ENCODE measurements at places on chromosomes 4 and X.

DNA sequence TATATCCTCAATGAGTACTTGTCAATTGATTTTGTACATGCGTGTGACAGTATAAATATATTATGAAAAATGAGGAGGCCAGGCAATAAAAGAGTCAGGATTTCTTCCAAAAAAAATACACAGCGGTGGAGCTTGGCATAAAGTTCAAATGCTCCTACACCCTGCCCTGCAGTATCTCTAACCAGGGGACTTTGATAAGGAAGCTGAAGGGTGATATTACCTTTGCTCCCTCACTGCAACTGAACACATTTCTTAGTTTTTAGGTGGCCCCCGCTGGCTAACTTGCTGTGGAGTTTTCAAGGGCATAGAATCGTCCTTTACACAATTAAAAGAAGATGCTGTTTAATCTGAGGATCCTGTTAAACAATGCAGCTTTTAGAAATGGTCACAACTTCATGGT is at the start of gene OTC:
OTC (plus strand) TSS at position 243 of the 400 bp plus-strand sequence; CDS start at position 336, 93 bp downstream.
- DNase-seq, result no peak

DNA sequence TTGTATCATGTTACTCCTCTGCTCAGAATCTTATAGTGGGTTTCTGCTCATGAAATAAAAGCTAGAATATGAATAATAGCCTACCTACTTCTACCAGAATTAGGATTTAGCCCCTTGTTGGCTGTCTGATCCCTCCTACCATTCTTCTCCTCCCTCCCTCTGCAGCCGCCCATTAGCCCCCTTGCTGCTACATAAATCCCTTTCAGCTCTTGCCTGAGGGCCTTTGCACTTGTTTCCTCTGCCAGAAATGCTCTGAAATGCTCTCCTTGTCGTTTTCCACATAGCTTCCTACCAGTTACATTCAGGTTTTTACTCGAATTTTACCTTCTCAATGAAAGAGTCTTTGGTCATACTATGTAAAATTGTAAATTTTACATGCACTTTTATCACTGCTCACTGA is 159.2 kb downstream of the ADGRL3 start:
- no peak for DNase-seq

DNA sequence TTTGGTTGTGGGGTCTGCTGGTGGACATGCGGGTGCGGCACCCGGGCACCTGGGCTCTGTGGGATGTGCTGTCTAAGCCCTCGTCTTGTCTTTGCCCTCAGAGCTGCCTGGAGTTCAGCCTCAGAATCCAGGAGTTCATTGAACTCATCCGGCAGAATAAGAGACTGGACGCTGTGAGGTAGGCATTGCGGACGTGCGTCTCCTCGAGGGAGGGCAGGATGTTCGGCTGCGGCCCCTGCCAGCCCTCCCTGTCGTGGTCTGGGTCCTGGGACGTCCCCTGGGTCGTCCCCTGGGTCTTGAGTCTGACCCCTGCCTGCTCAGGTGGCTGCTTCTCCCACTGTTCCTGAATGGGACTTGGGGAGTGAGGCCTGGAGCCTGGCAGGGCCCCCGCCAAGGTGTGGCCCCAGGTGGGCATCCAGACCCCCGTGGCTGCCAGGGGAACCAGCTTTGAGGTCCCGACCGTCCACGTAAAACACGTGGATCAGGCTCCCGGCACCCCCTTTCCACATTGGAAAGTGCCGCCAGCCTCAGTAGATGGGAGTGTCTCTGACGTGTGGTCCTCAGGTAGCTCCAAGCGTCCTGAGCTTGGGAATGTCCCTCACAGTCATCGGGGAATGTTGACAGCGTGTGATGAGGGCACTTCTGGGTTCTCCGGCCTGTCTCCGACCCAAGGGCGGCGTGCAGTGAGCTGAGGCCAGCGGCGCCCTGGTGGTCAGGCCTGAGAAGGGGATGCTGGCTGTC is 19.3 kb upstream of the UVSSA start:
- DNase-seq, result no peak

DNA sequence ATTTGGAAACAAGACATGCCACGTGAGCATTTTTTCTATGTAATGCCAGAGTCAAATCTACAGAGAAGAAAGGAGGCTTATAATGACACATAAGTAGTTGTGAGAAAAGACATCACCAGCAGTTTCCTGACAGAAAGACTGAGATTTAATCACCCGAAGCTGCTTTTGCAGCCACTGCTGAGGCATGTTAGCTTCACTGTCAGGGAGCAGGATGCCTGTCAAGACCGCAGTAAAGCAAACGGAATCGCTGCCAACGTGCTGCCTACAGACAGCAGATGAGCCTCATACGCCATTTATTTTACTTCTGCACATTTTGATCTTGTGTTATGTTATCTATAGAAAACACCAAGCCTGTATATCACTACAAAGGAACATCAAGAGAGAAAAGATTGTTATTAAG is 68.7 kb upstream of the NDST3 start:
- no peak for DNase-seq

DNA sequence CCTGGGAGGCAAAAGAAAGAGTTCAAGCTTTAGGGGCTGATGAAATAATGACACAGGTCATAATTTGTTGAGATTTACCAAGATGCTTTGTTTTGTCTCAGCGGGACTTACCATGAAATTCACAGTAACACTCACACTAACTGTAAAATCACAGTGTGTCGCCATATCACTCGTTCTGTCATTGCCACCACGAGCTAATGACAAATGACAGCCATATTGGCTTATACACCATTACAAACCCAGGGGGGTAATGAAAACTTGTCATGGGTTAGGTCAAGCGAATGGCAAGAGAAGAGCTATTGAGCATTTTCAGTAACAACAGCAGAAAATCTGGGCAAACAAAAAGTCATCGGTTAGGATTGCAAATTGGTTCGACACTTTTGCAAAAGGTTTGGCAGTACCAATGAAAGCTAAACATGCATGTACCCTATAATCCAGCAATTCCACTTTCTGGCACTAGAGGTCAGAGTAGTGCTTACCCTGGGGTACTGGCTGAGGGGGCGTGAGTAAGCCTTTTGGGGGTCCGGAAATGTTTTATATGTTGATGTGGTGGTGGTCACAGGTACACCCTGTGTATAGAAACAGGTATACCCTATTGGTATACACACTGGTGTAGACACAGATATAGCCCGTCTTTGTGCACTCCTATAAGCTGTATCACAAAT is 83.9 kb upstream of the RAI2 start:
- no peak for DNase-seq

GRCh38 chrX:28189011-28189410 is 207.8 kb upstream of the DCAF8L1 start:
- DNase-seq, result no peak

DNA sequence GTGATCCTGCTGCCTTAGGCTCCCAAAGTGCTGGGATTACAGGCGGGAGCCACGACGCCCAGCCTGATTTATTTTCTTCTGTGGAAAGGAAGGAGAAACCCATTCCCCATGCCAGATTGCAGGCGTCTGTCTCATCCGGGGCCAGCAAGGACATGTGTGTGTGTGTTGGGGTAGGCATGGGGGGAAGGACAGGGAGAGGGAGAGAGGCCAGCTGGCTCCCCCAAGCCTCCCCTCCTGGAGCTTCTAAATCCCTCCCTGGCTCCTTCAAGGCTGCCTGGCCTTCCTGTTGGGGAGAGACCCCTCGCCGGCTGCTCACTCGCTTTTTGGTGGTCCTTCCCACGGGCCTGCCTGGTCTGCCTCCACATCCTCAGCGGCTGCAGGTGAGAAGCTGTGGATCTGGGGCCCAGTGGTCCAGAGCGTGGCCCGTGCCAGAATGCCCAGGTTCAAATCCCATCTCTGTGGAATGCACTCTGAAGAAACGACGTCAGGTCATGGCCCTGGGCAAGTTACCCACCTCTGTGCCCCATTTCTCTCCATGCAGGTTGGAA is 1.3 kb upstream of the PLXNB3 start:
- DNase-seq, result no peak

DNA sequence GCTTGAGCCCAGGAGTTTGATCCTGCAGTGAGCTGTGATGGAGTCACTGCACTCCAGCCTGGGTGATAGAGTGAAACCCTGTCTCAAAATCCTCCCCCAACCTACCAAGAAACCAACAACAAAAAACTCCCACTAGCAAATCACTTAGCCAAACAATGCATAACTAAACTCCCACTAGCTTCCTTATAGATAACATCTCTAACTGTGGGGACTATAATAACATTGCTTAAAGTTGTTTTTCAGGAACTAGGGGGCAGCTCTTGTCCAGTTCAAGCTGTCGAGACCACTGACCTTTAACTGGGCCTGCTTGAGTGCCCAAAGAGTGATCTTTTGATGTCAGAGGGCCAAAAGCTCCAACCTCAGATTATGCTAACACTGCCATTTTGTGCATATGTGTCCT is 81.7 kb downstream of the FREM3 start:
- no peak for DNase-seq

DNA sequence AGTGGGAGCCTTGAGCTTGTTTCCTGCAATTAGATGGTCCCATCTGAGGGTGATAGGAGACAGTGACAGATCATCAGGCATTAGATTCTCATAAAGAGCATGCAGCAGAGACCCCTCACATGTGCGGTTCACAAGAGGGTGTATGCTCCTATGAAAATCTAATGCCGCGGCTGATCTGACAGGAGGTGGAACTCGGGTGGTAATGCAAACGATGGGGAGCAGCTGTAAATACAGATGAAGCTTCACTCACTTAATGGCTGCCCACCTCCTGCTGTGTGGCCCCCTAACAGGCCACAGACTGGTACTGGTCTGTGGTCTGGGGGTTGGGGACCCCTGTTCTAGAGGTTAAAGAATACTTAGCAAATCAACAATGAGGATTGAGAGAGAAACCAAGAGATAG is 201.5 kb upstream of the PITX2 start:
- no peak for DNase-seq

- DNase-seq, result no peak
Observed at GRCh38 chr4:151260526-151260925, 16.4 kb upstream of the PRSS48 start.

Measured in T-cell (primary cell).